ENCODE measurements at places on chromosomes 7 and 10.
A peak's percentile ranks its signal among the peaks of the same experiment; 100 is the strongest.

DNA sequence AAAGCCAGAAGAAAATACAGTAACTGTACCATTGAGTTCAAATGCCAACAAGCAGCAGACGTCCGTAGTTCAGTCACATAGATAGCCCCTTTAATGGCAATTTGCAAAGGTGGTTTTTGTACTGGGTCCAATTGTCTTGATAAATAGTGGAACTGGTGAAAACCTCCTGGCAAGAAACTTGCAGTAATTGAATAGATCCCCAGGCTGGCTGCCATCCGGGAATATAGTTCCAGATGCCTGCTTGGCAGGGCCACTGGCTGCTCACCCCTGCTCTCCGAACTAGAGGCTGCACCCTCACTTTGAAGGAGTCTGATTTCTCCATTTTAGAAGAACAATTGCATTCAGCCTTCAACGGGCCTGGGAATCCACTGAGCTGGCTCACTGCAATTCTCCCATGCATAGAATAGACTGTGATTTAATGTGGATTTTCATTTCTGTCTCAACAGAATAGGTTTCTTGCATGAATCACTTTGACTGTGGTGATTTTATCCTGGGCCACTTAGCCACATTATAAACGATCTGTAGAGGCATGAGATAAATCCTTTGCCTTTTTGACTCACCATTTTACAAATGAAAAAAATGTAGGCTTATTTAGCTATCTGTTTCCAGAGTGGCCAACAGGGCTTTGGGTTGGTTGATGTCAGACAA is 35.9 kb upstream of the ELMO1 start:
- no peak for DNase-seq

GRCh38 chr7:69962186-69963065 is 364.2 kb downstream of the AUTS2 start:
- DNase-seq, result no peak

- DNase-seq, result no peak
Measured at GRCh38 chr7:33903791-33904680, 1.3 kb upstream of the BMPER start.

DNA sequence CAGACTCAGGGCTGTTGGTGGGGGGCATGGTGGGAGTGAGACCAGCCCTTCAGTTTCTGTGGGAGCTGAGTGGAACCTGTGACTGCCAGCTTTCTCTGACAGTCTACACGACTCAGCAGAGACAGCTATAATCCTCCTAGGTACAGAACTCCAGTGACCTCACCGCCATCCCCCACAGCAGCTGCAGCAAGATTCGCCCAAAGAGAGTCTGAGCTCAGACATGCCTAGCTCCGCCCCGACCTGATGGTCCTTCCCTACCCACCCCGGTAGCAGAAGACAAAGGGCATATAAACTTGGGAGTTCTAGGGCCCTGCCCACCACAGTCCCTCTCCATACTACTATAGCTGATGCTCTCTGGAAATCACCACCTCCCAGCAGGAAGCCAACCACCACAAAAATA is 500.1 kb downstream of the ETV1 start:
- no peak for DNase-seq

- no peak for DNase-seq
Measured at GRCh38 chr7:93402944-93403343, 170.8 kb downstream of the VPS50 start.

- no peak for DNase-seq
Measured at GRCh38 chr7:10612950-10613349, 360.7 kb upstream of the PHF14 start.

DNA sequence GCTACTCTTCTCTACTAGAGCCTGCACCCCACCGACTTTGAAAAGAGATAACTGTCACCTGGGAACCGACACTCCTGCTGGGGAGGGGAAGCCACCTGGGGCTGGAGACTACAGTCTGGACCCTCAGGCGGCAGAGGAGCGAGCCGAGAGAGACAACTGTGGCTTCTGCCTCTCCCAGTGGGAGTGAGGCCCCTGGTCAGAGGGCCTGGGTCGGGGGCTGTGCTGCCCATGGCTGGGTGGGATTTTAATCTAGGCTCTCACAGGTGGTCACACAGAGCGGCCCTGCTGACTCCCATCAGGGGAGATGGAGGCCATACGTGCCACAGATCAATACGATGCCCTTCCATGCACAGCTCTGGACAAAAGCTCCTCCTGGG is 372.1 kb downstream of the DNAJB6 start:
- no peak for DNase-seq

GRCh38 chr7:88226886-88227516 is 7.2 kb upstream of the SRI start:
- DNase-seq, result no peak

GRCh38 chr10:29067161-29067560 is 221.7 kb upstream of the LYZL1 start:
- no peak for DNase-seq

DNA sequence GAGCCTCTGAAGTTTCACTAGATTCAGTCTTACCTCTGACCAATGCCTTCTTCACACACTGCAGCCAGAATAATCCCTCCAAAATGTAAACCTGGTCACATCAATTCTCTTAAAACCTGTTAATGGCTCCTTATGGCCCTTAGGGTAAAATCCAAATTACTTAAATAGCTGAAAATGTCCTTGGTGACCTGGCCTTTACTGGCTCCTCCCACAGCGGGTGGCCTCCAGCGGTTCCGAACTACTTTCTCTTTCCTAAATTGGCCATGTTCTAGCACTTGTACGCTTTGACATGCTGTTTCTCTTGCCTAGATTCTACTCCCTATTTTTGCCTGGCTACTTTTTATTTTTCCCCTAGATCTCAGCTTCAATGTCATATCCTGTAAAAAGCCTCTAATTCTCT is 36.1 kb downstream of the AGK start:
- no peak for DNase-seq

GRCh38 chr7:3289996-3290395 is 11.1 kb upstream of the SDK1 start:
- DNase-seq, result no peak

DNA sequence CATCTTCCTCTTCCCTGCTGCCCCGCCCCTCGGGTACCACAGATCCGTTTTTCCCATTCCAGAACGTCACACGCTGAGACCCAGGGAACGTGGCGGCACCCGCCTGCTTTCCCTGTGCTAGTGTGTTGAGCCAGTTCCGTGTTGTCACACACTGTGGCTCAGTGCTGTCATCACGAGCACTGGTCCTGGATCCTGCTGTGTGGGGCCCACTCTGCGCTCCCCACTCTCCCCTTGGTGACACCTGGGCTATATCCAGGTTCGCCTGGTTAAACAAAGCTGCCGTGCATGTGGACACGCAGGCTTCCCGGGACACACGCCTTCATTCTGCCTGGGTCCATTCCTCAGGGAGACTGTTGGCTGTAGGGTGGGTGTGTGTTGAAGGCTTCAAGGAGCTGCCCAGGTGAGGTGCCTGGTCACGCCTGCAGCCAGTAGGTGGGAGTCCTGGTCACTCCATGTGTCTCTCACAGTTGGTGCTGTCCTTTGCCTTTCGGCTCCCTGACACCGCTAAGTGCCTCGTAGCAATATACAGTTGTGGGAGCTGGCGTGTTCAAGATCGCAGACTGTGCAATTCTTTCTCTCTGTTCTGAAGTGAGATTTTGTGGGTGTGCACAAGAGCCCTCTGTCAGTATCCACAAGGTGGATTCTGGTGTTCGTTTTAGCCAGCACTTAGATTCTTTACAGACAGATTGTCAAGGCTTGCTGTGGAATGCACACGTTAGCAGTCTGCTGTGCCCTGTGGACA is 88.6 kb downstream of the INPP5A start:
- DNase-seq, result no peak

- no peak for DNase-seq
Measured at GRCh38 chr10:67127441-67127840, 201.6 kb downstream of the LRRTM3 start.

GRCh38 chr7:6022707-6023106 is 8.5 kb upstream of the ANKRD61 start:
- DNase-seq, result no peak

DNA sequence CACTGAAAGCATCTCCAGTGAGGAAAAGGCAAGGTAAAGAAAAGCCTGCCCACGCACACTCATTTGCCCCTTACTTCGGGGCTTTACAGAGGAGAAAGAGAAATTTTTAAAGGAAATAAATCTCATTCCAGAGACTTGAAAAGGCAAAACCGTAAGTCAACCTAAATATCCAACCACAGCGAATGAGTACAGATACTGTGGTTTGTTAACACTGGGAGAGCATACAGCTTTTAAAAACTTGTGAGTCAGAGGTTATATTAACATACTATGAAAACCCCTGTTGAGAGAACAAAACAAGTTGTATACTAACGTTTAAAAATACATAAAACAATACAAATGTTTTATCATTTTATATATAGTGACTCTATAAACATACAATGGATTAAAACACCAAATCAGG is 28.6 kb upstream of the ST7 start:
- no peak for DNase-seq

GRCh38 chr10:89414879-89415821 is 782 bp downstream of the IFIT5 start:
- peak; percentile 60 for DNase-seq

DNA sequence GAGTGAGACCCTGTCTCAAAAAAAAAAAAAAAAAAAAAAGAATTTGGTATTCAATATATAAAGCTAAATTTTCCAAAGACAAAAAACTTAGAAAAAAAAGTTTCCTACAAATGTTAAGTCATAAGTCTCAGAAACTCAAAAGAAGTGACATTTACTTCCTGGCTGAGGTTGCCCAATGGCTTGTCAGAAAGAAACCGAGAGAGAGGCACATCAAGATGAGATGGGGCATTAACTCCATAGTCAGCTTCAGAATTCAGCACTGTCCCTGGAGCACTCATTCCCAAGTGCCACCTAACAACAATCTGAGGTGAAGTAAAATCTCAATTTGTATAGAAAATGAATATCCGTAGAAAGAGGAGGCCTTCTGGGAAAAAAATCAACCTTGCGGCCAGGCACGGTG is 6.8 kb upstream of the SPOCK2 start:
- no peak for DNase-seq

DNA sequence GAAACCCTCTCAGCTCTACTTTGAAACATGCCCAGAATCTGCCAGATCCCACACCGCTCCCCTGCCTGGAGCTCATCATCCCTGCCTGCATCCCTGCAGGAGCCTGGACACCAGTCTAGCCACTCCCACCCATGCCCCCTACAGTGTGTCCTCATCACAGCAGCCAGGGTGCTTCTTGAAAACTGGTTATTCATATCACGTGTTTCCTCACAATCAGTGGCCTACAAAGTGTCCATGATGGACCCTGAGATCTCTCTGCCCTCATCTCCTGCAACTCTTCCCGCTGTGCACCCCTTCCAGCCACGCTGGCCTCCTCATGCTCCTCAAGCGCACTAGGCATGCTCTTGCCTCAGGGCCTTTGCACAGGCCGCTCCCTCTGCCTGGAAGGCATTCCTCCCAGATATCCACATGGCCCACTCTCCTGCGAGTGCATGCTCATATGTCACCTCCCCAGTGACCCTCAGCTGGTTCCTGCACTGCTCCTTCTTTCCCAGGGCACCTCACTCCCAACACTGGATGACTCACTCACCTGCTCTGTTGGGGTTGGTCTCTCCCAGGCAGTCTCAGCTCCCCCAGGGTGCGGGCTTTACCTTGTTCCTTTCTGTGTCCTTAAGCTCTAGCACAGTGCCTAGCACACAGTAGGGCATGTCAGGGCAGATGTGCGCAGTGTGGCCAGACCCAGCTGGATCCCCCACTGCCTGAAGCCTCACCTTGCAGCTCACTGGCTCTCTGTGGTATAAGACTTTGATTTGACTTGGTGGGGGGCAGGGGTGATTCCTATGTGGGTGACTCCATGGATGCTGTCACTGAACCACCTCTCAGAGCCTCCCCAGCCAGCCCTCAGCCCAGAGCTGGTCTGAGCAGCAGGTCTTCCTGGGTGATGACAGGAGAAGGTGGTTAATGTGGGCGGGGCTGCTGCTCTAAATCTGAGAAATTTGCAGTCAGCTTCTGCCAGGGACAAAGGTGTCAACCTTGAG is 37.3 kb downstream of the CDH23 start:
- DNase-seq, result no peak

GRCh38 chr10:132207536-132208461 is 21.1 kb downstream of the DPYSL4 start:
- no peak for DNase-seq

GRCh38 chr10:52742731-52743130 is 29.9 kb downstream of the MBL2 start:
- no peak for DNase-seq

- no peak for DNase-seq
Measured at GRCh38 chr10:101380353-101381017, 26.5 kb downstream of the BTRC start.

DNA sequence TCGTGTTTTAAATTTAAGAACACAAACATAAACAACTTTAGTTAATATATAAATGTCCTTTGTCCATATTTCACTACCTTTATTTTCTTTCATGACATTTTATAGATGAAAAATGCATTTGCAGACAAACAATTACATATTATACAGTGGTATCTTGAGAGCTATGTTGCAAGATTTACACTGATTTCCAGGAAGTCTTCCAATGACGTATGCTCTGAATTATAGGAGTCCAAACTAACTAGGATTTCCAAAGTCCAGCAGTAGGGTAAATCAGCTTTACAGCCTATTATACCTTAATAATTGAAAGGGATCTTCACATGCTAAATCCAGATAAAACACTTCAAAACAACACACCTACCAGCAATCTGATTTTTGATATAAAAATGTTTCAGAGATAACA is 69.4 kb downstream of the HYCC1 start:
- no peak for DNase-seq

GRCh38 chr10:132390921-132391675 is 5.9 kb upstream of the PWWP2B start:
- no peak for DNase-seq

DNA sequence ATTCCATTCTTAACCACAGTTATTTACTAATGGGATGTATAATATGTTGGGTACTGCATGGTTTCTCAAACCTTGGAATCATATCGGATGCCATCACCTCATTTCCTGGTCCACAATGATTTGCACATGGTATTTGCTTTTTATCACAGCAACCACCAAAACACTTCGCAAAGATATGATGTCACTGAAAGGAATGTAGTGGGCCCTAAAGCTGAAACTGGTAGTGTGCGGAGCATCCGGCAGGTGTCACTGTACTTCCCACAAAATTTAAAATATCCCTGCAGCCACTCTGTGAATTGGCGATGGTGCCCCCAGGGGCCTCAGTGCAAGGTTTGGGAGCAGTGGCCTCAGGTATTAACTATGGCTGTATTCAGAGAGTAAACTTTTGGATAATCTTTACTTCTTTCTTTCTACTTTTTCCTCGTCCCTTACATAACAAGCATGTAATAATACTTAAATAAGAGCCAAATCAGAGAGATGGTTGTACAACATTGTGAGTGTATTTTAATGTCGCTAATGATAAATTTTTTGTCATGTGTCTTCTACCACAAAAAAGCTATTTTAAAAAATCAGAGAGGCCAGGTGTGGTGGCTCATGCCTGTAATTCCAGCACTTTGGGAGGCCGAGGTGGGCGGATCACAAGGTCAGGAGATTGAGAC is 66.2 kb downstream of the FAM241B start:
- DNase-seq, result no peak

DNA sequence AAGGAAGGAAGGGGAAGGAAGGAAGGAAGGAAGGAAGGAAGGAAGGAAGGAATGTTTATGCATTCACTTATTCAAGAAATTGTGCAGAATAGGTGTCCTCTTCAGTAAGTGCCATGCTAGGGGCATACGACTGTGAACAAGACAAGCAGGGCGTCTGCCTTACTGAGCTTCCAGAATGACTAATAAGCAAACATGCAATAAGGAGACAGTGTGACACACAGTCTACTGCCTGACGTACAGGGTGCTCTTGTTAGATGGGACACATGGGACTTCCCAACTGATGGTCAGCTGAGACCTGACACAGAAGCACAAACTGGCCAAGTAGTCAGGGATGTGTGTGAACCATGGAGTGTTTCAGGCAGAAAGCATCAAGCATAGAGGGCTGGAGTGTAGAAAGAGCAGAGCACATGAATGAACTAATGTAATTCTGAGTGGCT is 18.2 kb downstream of the DNAJC12 start:
- no peak for DNase-seq
